Caudate nucleus (tissue), 63 donors: ENCODE measurements at places on chromosomes 4 and X.

GRCh38 chr4:159549098-159549518 lies 446.2 kb downstream of the RAPGEF2 start:
- DNase-seq = no peak

DNA sequence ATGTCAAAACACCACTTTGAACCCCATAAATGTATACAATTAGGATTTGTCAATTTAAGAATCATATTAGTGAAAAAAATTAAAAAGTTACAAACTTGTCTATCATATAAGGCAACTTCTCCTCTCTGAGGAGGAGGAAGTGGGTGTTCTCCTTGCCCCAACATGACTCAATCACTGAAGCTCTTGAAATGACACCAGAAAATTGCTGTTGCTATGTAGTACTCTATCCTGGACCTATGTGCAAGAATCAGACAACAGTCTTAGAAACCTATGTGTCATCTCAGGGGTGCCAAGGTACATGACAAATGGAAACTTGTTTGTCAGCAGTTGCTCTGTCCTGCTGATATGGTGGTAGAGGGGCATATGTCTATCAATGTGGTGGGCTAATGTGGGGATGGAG lies 47.7 kb downstream of the HMGB3 start:
- DNase-seq = no peak

- no peak for DNase-seq
Observed at GRCh38 chr4:87339440-87339839, 16.8 kb upstream of the HSD17B13 start.

- DNase-seq = no peak
Observed at GRCh38 chrX:86806786-86807185, 658.5 kb downstream of the DACH2 start.
